Neural progenitor cell (in vitro differentiated cells): ENCODE measurements at places on chromosomes 6 and 20.
A peak's percentile ranks its signal among the peaks of the same experiment; 100 is the strongest.

DNA sequence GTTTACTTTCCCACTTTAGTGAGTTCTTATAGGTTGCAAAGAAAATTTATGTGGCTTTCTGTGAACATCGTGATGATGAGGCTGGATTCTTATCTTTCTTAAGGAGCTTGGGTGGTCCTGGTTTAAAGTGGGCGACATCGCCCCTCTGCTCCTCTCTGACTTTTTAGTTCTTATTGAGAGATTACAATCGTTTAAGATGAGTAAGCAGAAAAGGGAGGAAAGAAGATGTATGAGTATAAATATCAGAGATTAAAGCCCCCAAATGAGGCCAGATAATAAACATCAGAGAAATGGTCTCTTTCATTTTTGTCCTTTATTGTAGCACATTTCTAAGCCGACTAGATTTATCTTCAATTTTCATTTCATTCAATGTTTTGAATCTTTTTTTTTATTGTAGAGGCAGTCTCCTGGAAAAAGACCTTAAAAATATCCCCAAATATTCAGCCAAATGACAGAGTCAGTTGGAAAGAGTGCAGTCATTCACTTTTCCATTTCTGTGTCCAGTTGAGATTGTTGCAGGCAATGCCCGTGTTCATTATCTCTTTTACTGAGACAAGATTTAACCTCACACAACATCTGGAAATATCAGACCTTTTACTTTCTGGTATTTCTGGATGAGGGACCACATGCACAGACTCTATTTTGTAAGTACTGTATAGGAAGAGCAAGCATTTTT is 62.0 kb upstream of the PDE7B start:
- no peak for DNase-seq

DNA sequence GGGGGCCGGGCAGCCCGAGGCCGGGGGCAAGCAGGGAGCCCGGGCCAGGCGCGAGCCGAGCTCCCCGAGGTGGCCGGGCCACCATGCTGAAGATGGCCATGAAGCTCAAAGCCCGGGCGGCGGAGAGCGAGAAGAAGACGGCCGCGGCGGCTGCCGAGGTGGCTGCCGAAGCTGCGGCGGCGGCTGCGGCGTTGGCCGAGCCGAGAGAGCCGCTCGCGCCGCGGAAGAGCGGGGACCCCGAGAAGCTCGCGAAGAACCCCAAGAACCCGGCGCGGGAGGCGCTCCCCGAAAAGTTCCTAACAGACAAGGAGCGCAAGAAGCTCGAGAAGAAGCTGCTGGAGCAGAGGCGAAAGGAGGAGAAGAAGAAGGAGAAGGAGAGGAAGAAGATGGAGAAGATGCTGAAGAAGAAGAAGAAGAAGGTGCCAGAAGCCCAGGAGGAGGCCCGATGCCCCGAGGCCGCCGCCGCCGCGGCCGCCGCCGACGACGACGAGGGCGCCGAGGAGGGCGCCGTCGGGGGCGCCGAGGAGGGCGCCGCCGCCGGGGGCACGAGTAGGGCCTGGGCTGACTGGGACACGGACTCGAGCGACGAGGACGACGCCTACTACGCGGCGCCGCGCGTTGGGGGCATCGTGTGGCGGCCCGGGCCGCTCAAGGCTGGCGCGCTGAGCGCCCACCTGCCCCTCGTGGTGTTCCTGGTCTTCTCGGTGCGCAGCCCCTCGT is 37.4 kb downstream of the GNAS start:
- DNase-seq: peak; percentile 61

GRCh38 chr20:36854348-36855240 is 21.3 kb upstream of the TLDC2 start:
- DNase-seq: no peak

DNA sequence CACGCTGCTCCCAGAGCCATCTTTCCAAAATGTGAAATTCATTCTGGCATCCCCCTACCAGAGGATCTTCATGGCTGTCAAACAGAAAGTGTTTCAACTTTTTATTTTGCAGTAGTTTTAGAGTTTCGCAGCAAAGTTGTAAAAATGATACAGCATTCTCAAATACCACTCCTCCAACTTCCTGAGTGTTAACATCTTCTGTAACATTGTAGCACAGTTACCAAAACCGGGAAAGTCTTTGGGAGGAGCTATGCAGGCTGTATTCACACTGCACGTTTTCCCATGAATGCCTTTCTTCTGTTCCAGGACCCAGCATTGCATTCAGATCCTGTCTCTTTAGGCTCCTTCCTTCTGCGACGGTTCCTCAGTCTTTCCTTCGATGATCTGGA is 30.1 kb downstream of the CDYL start:
- no peak for DNase-seq

GRCh38 chr6:150667977-150668716 is 68.5 kb downstream of the PLEKHG1 start:
- DNase-seq: peak; percentile 88

DNA sequence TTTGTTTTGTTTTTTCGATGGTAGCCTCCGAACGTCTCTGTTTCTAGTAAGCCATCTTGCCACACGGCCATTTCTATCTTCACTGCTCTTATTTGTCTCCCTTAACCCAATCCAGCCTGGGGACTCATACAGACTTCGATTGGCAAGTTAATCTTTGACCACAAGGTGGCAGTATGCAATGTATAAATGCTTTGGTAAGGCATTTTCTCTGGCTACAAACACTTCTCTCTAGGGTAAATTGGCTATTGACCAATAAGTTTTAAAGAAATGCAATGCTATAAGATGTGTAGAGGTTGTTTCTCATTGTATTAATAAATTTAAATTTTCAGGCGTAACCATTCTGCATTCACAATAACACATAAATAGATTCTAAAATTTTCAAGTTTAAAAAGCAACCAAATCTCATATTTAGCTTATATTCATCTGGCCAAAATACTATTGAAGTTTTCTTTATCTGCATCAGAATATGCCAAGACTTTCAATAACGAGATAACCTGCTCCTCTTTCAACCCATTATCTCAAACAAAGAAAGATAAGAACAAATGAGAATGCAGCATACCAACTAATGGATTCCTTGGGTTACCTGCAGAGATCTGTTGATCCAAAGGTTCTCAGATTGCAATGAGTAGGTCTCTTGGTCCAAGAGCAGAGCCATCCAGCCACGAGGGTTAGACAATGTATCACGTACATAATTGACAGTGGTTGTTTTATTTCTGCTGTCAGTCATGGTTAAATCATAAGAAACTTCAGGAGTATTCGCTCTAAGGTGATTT is 231.9 kb downstream of the PKHD1 start:
- peak; percentile 93 for DNase-seq

DNA sequence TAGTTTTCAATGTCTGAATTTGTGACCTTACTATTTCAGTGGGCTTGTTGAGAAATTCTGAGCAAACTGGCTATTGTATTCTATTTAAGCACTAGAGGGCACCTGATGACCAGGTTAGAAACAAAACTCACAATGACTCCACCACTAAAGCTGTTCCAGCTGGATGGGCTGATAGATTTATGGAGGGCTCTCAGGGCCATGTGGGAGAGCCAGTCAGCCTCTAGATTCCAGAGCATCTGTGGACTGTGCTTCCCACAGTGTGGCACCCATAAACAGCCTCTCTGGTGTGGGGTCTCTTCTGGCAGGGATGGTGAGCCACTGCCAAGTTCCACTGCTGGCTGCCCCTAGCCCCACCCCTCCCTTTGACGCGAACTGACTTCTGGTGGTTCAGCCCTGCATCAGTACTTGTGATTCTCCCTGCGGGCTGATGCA is 29.2 kb downstream of the C6orf58 start:
- peak; percentile 67 for DNase-seq

DNA sequence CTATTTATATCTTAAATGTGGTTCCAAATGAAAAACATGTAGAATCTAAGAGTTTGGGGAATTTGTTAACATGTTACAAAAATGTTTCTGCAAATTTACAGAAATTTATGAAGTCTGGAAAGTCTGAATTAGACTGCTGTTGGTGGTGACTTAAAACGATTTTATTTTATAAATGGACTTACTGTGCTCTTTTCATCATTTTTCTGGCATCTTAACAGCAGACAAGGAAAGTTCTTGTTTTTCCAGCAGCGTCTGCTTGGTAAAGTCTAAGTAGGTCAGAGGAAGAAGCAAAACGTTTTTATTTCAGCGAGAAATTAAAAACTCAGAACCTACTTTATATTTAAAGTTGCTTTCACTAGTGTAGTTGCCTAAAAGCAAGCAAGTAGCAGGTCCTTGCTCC is 48.6 kb upstream of the COL9A1 start:
- DNase-seq: no peak

- DNase-seq: no peak
Observed at GRCh38 chr6:154058963-154059680, 20.1 kb downstream of the OPRM1 start.

- DNase-seq: no peak
Observed at GRCh38 chr6:43393602-43394001, 24.2 kb upstream of the ZNF318 start.

DNA sequence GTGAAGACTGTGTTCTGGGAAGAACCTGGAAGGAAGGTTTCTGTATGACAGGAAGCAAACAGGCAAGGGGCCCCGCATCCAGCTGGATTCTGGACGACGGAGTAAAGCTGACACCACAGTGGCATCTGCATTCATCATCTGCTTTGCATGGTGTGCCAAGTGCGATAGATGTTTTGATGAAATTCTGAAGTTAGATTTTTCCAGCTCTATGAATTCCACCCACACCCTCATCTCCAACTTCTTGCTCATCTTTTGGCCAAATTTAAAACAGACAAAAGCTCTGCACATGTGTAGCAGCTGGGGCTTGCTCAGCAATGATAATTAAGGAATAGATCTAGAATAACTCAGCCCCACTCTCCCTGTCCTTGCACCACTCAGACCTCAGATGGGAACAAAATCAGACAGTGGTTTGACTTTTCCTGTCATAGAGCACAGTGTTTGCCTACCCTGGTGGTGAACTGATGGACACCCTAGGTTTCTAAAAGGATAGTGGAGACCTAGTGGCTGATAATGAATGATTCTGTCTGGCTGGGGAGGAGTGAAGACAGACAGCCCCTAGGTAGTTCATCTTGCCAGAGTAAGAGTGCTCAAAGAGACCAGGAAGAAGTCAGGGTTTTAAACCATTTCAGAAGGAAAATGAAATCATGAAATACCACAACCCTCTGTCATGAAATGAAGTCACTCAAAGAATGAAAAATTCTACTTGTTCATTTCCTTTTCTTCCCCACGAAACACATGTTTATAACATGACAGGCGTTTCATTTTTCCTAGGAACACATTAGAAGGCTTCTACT is 85.8 kb downstream of the BCAS1 start:
- no peak for DNase-seq

DNA sequence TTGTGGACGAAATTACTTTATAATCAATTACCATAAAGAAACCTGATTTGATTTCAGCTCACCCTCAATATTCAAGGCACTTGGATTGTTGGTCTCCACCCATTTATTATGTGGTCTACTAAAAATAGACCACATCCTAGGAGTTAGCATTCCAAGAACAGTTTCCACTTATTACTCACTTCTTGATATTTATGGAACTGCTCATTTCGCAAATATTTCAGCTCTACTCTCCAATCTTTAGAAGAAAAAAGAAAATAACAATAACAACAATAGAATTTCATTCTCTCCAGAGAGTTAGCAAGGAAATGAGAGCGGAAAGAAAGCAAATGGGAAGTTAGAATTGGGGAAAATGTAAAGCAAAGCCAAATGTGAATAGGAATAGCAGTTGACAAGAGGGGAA is 26.2 kb upstream of the HDAC2 start:
- no peak for DNase-seq

DNA sequence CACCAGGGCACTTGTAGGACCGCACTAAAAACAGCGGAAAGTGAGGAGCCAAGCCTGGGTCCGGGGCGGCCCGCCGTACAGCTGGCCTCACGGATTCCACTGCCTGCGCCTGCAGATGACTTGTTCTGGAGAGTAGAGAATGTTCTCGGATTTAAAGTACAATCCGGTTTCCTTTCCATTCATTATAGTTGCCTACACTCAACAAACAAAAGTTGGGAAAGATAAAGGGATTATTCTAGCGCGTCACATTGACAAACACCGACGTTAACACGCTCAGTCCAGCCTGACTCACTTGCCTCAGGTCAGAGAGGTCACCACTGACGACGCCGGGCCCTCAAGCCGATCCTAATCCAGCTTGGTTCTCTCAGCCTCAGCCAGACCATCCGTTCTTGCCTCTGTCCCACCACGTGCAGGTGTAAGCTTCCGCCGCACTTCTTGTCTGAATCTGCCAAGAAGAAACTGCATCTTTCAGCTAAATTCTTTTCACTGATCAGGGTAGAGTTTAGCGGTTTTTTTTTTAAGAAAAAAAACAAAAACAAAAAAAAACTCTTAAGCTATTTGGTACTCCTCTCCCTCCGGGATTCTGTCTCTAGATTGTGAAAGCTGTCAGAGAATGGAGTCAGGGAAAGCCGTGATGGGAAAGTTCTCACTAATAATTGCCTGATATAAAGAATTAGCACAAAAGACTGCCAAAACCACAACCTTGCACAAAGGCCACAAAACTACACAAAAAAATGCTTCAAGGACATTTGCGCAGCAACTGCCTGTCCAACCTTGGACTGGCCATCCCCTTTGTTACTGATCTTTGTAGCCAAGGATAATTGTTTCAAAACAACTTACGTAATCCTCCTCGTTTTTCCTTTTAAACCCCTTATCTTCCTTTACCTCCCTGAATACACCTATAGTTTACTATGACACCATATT is 1.1 kb upstream of the PHF10 start:
- DNase-seq: peak; percentile 92

DNA sequence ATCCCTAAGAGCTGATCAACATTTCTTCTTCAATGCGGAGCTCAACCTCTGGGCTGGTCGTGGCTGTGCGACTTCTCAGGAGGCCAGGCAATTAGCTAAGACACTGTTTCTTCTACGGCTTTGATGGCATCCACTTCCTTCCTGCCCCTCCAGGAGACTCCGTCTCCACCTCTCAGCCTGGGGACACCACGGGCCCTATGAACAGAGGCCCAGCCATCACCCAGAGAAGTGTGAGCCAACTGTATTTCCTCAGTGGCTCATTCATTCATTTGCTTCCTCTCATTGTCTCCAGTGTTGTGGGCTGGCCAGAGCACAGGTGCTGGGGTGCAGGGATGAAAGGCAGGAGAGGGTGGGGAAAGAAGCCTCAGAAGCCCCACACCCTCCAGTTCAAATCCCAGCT is 51.8 kb upstream of the APCDD1L start:
- DNase-seq: no peak

- no peak for DNase-seq
Observed at GRCh38 chr20:3043322-3043721, at the start of gene GNRH2. GNRH2 (plus strand) TSS chr20:3043622; CDS start chr20:3044415, 793 bp downstream.

DNA sequence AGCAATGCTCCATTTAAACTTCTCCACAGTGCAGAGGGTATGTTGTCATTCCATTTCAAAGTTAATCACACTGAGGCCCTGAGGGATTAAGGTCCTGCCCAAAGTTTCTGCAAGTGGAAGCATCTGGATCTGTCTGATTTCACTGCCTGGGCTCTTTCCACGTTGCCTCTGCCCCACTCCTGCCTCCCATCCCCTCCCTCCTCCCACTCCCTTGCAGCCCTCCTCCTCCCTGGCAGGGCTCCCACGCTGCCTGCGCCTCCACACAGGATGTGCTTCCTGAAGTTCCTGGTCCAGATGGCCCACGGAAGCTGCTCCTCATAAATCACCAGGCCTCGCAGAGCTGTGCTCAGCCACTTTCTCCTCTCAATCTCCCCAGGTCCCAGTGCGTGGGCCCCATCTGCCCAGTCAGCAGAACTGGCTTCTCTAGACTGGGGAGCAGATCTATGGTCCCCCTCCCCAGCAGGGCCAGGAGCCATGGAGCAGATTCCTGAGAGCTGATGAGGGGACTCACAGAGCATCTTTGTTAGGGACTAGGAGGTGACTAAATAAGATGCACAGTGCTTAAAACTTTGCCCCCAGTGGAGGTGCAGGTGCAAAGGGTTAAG is 65.4 kb upstream of the MAFB start:
- no peak for DNase-seq

- no peak for DNase-seq
Observed at GRCh38 chr6:70846207-70846835, 110.5 kb downstream of the B3GAT2 start.

GRCh38 chr6:5763407-5763806 is 243.3 kb downstream of the NRN1 start:
- no peak for DNase-seq
